NCI-H1417 (cell line): ENCODE measurements at places on chromosomes 1 and 21.

GRCh38 chr1:162088281-162088969, 18.9 kb downstream of the NOS1AP start:
- DNase-seq: peak; percentile 20

GRCh38 chr1:25468033-25468432, 37.3 kb downstream of the MACO1 start:
- DNase-seq: no peak

GRCh38 chr1:153801028-153801625, 25.9 kb downstream of the SLC27A3 start:
- DNase-seq: no peak

DNA sequence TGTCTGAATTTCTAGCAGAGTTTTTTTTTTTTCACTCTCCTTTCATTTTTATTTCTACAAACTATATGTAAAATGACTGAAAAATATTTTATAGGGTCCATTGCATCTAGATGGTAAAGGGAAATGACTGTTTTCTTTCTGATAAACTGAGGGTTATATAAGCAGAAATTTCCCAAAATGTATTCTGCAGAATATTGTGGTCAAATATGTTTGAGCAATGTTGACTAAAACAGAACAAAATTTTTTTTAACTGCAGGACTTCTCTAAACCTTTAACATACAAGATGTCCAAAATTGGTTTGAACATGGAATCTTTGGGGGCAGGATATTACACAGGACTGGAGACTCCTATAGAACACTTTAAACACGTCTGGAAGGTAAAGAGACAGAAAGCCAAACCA, 190.5 kb downstream of the TOMM20 start:
- no peak for DNase-seq

- DNase-seq: no peak
These were observed 82.1 kb downstream of the GFI1 start for GRCh38 chr1:92404661-92405060.
